ENCODE measurements at places on chromosomes 7 and 10.

DNA sequence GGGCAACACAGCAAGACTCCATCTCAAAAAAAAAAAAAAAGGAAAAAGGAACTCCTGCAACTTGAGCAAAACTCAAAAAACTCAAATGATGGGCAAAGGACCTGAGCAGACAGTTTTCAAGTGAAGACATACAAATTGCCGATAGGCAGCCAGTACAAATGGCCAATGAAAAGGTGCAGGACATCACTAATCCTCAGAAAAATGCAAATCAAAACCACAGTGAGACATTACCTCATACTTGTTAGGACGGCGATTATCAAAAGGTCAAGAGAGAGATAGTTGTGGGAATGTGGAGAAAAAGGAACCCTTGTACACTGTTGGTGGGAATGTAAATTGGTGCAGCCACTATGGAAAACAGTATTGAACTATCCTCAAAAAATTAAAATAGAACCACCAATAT lies 16.8 kb downstream of the SVOPL start:
- no peak overlapping the region for H3K4me3 ChIP-seq
- no peak for DNase-seq
- no peaks in the 10 kb centered on the region for H3K27me3 ChIP-seq
- H3K36me3 ChIP-seq: no peaks in the 10 kb centered on the region

DNA sequence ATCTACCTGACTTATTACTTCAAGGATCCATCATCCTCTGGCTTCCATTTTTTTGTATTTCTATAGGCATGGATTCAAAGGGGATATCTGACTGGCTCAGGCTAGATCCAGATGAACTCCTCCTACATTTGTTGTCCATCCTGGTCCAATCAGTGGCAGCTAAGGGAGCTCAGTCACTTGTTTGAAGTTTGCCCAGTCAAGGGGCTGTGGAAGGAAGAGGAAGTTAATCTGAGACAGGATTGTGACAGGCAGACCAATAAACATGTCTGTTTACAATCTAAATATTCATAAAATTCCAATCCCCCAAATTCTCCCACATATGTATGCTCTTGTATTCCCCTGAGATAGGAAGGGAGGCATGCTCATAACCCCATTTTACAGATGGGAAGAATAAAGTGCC lies 48.7 kb downstream of the CAV1 start:
- no peak for DNase-seq
- H3K4me1 ChIP-seq: peaks cover 15% of the 10 kb centered on the region
- no peaks in the 10 kb centered on the region for H3K27me3 ChIP-seq
- no peaks in the 10 kb centered on the region for H3K36me3 ChIP-seq

GRCh38 chr10:119469846-119470245 lies 72.7 kb downstream of the RGS10 start:
- H3K4me1 ChIP-seq: no peaks in the 10 kb centered on the region
- H3K27me3 ChIP-seq: no peaks in the 10 kb centered on the region
- H3K4me3 ChIP-seq: no peak overlapping the region
- no peaks in the 10 kb centered on the region for H3K36me3 ChIP-seq
- no peak for DNase-seq
- no peak overlapping the region for H3K27ac ChIP-seq

GRCh38 chr7:18534481-18534880 lies 38.9 kb downstream of the HDAC9 start:
- no peak overlapping the region for H3K4me3 ChIP-seq
- no peak for DNase-seq
- no peak overlapping the region for H3K27ac ChIP-seq
- H3K4me1 ChIP-seq: peaks cover 14% of the 10 kb centered on the region
- H3K27me3 ChIP-seq: no peaks in the 10 kb centered on the region

DNA sequence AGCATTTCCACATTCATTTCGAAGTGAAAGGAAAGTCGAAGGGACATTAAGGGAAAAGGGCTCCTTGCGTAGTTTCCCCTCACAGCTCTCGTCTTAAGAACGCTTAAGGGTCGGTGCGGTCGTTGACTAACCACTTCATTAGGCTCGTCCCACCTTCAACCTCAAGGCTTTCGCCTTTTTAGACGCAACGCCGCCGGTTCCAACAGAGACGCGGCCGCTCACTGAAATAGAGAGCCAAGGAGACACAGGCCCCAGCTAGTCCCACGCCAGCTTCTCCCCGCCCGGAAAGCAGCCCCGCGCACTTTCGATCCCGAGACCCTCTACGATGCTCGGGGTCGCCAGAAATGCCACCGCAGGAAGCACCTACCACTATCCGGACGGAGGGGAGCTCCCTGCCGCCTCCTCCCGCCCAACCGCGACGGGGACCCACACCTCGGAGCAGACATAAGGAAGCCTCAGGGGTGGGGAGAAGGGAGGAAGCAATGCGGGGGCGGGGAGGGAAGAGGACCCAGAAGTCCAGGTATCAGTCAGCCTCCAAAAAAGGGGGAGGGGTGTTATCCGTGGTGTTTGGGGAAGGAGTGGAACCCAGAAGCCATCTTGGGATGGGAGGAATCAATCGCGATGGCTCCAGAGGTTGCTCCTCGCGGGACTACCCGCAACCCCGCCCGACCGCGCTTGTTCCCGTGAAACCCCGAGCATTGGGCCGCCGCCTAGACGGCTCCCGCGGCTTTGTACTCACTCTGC lies 559 bp downstream of the TRA2A start:
- H3K4me1 ChIP-seq: no peaks in the 10 kb centered on the region
- peak; percentile 81 for DNase-seq
- peak overlapping the region; percentile 98 for H3K27ac ChIP-seq
- peak overlapping the region; percentile 63 for H3K4me3 ChIP-seq
- no peaks in the 10 kb centered on the region for H3K36me3 ChIP-seq
- no peaks in the 10 kb centered on the region for H3K27me3 ChIP-seq

DNA sequence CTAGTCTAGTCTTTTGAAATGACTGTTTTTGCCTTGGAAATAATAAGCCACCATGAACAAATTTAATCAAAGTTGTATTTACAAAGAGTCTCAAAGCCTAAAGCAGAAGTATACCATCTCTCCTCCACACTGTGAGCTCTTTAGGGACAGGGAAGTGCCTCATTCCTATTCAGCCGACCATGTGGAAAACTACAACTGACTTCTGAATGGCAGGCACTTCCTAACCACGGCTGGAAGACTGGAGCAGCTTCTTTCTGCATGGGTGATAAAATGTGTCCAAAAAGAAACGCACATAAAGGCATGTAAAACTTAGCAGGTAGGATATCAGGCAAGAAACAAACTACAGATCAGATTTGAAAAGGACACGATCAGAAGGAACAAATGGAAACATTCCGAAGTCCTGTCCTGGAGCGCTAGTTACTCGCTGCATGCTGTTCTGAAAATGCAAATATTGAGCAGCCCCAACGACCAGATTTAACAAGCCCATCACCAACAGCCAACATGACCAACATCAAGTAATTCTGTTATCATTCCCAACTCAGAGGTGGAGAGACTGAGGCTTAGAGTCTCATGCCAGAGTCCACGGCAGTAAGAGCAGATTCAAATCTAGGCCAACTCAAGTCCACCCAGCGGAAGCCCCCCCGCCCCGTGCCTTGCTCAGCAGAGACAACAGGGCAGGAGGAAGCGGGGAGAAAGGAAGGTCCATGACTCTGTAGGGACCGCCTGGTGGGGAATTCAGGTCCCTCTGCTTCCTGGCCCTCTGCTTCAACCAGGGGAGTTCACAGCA lies 26.5 kb downstream of the CTBP2 start:
- H3K4me3 ChIP-seq: no peak overlapping the region
- H3K4me1 ChIP-seq: no peaks in the 10 kb centered on the region
- H3K27me3 ChIP-seq: no peaks in the 10 kb centered on the region

- no peak overlapping the region for H3K27ac ChIP-seq
- DNase-seq: peak; percentile 8
- H3K4me3 ChIP-seq: no peak overlapping the region
These were observed 44.5 kb upstream of the ACBD5 start for GRCh38 chr10:27285093-27285492.

GRCh38 chr10:126036515-126036914 lies 140.2 kb downstream of the FANK1 start:
- no peak overlapping the region for H3K27ac ChIP-seq
- H3K4me3 ChIP-seq: no peak overlapping the region
- no peaks in the 10 kb centered on the region for H3K4me1 ChIP-seq
- peaks cover 7% of the 10 kb centered on the region for H3K36me3 ChIP-seq

GRCh38 chr10:17590969-17591645 lies 26.1 kb downstream of the HACD1 start:
- no peak overlapping the region for H3K27ac ChIP-seq
- no peak for DNase-seq
- no peaks in the 10 kb centered on the region for H3K27me3 ChIP-seq
- no peak overlapping the region for H3K4me3 ChIP-seq
- no peaks in the 10 kb centered on the region for H3K4me1 ChIP-seq

- DNase-seq: peak; percentile 2
- no peak overlapping the region for H3K4me3 ChIP-seq
- no peak overlapping the region for H3K27ac ChIP-seq
- H3K27me3 ChIP-seq: no peaks in the 10 kb centered on the region
These were observed 183.7 kb upstream of the ANK3 start for GRCh38 chr10:60573336-60573735.

DNA sequence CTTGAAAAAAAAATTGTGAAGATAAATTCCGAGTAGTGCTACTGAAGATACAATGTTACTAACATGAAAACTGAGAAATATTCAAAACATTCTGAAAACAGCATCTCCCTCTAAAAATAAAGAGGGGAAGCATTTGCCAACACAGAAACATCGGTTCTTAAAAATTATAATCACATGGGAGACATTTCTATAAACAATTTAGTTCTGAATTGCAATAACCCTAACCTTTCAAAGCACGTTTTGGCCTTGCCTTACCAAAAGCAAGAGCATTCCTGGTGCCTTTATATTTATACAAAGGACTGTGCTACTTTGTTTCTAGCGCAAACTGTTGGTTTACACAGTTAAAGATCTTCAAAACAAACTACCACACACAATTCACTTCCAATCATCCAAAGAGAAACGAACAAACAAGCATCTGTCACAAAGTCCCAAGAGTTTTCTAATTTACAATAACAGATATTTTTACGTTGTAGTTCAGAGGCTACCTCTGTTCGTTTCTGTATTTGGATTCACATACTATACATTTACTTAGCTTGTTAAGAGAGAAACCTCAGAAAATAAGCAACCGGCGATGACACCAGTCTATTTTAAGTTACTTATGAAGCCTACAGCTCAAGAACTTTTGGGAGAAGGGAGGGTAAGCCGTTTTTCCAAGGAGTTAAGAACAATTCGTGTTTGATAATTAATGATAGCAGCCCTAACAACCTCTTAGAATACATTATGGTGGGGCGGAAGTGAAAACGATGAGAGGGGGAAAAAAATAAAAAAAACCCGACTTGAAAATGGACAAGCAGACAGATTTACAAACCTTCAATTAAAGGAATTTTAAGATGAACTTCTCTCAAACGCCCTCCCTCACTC lies 1.3 kb downstream of the ABI1 start:
- peak; percentile 64 for DNase-seq
- peak overlapping the region; percentile 99 for H3K27ac ChIP-seq
- no peaks in the 10 kb centered on the region for H3K27me3 ChIP-seq
- peaks cover 8% of the 10 kb centered on the region for H3K4me1 ChIP-seq
- peak overlapping the region; percentile 44 for H3K4me3 ChIP-seq
- no peaks in the 10 kb centered on the region for H3K36me3 ChIP-seq

DNA sequence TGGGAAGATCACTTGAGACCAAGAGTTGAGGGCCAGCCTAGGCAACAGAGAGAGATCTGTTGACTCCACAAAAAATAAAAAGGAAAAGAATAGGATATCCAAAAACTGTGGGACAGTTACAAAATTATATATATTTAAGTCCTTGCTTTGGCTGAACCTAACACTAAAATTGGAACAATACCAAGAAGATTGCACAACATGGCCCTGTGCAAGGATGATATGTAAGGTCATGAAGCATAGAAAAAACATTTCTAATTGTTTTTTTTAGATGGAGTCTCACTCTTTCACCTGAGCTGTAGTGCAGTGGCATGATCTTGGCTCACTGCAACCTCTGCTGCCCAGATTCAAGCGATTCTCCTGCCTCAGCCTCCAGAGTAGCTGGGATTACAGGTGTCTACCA lies 139.0 kb downstream of the TPST1 start:
- no peaks in the 10 kb centered on the region for H3K36me3 ChIP-seq
- H3K4me3 ChIP-seq: no peak overlapping the region
- no peaks in the 10 kb centered on the region for H3K27me3 ChIP-seq
- peaks cover 1% of the 10 kb centered on the region for H3K4me1 ChIP-seq
- H3K27ac ChIP-seq: no peak overlapping the region

DNA sequence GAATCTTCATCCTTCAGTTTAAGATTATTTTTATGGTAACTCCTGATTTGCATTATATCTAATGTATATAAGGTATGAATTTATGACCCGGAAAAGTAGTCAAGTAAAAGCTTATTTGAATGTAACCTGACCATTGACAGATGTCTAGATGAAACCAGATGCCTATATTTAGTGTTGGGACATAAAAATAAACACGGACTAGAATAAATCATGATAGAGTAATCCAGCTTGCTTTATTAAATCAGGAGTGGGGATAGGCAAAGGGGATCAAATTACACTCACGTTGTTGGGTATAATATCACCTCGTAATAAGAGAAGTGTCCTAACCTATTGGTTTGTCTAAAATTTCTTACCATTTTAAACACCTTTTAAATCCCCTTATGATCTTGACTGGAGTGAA lies 244.6 kb downstream of the AGMO start:
- no peaks in the 10 kb centered on the region for H3K4me1 ChIP-seq
- no peak overlapping the region for H3K27ac ChIP-seq
- no peak overlapping the region for H3K4me3 ChIP-seq
- H3K27me3 ChIP-seq: no peaks in the 10 kb centered on the region

- H3K27me3 ChIP-seq: no peaks in the 10 kb centered on the region
- no peak overlapping the region for H3K4me3 ChIP-seq
- no peak overlapping the region for H3K27ac ChIP-seq
- DNase-seq: peak; percentile 49
These were observed 7.5 kb upstream of the KMT2E start for GRCh38 chr7:105006367-105007136.
